Right renal pelvis (tissue), 4 donors: ENCODE measurements at places on chromosomes 11 and 22.

GRCh38 chr11:114448749-114449482 lies 9.6 kb downstream of the REXO2 start:
- DNase-seq: no peak

DNA sequence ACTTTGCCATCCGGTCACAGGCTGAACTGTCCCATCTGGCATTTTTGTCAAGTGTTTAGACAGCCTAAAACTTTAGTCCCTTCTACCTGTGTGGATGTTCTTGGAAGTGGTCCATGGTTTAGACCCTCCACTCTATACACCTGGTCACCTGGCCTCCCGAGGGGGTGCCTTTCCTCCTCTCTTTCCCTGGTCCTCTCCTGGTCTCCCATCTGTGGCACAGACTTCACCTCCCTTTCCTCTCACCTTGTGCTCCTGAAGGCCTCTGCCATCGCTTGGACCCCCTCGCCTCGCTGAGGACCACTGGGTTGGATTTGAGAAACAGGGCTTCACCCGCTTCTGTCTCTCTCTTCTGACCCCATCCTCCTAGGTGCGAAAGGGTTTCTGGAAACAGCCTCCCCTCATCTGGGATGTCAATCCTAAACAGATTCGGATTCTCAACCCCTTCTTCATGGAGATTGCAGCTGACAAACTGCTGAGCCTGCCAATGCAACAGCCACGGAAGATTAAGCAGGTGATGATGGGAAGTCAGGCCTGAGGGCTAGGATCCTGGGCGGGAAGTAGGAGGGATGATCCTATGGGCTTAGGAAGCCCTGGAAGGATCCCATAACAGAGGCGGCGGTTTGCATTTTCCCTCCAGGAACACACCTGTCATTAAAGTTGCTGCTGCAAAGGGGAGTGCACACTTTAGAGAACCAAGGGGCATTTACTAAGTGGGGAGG lies 53.6 kb downstream of the ST3GAL4 start:
- DNase-seq: no peak

- peak; percentile 14 for DNase-seq
Observed at GRCh38 chr11:116344601-116345000, 428.2 kb downstream of the BUD13 start.

- DNase-seq: no peak
Observed at GRCh38 chr11:7977232-7977917, 9.8 kb upstream of the EIF3F start.

GRCh38 chr11:71171576-71171975 lies 80.8 kb downstream of the SHANK2 start:
- DNase-seq: no peak

DNA sequence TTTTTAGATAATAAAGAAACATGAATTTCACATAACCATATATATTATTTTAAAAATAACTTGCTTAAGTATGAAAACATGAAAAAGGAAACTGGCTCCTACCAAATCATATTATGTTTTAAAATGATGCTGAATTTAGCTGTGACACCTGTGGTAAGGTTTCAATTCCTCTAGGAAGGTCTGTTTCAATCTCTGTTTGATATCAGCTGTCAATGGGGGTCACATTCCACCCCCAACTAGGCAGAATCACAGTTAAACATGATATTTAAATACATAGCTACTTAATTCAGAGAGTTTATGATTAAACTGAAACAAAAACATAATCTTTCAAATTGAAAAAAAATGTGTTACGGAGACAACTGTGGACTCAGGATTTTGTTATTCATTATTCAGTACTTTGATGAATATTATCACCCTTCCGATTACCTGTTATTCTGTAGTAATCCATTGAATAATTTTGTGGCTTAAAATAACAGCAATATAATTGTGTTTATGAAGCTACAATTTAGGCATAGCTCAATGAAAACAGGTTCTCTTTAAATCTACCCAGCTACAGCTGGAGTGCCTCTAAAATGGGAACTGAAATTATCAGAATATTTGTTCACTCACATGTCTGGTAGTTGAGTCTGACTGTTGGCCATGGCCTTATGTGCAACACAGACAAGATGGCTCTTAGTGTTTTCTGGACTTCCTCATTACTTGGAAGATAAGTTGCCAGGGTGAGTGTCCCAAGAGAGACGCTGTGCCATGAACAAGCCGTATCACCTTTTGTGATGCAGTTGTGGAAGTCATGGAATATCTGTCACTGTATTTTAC lies 244.6 kb upstream of the ANO3 start:
- DNase-seq: no peak

GRCh38 chr11:5486003-5486402 lies 2.5 kb upstream of the OR52D1 start:
- no peak for DNase-seq

GRCh38 chr11:73268671-73269271 lies 3.4 kb upstream of the P2RY6 start:
- DNase-seq: no peak

DNA sequence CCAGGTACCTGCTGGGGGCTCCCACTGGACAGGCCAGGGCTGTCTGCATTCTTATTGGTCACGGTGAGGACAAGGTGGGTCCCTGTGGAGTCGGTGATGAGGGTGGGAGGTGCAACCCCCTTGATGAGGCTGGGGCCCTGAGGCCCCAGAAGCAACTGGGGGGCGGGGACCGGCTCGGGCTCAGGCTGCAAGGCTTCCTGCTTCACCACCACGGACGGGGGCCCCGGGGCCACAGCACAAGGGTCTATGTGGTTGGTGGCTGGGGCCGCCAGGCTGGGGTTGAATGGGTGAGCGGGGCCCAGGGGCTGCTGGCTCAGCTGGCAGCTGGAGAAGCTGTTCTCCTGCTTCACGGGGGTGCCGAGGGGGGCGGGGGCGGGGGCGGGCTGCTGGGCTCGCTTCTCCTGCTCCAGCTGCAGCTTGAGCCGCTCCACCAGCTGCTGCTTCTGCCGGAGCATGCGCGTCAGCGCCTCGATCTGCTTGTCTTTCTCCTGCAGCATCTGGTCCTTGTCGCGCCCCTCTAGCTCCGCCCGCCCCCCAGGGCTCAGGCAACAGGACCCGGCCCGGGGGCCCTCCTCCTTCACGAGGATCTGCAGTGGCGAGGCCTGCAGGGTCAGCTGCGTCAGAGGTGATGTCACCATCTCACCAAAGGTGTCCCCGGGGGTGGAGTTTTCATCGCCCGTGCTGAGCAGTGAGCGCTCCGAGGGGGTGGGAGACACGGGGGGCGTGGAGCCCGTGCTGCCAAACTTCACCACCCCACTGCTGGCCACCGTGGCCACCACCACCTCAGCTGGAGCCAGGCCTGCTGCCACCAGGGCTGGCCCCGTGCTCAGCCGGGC lies 48.2 kb downstream of the SGSM3 start:
- DNase-seq: peak; percentile 38

GRCh38 chr11:10486161-10486840 lies 31.2 kb downstream of the AMPD3 start:
- DNase-seq: no peak

GRCh38 chr22:38846412-38846811 lies 2.6 kb upstream of the NPTXR start:
- no peak for DNase-seq

GRCh38 chr11:125842321-125842948 lies 9.3 kb downstream of the PATE4 start:
- DNase-seq: no peak

GRCh38 chr11:102633385-102634026 lies 8.4 kb upstream of the MMP20 start:
- no peak for DNase-seq

- DNase-seq: no peak
Observed at GRCh38 chr22:45626198-45626651, 45.4 kb upstream of the ATXN10 start.

- no peak for DNase-seq
Observed at GRCh38 chr11:120696597-120697218, 185.2 kb downstream of the GRIK4 start.

- DNase-seq: no peak
Observed at GRCh38 chr11:35927104-35927503, 16.8 kb upstream of the LDLRAD3 start.

- DNase-seq: no peak
Observed at GRCh38 chr11:70470127-70470526, 71.8 kb downstream of the CTTN start.

GRCh38 chr11:43681401-43681942 lies 934 bp downstream of the HSD17B12 start:
- peak; percentile 46 for DNase-seq

GRCh38 chr11:70688142-70688541 lies 289.8 kb downstream of the CTTN start:
- DNase-seq: no peak

- peak; percentile 57 for DNase-seq
Observed at GRCh38 chr11:104164028-104164520, at the start of gene PDGFD. TSS of gene PDGFD (minus strand) at chr11:104164147.

- no peak for DNase-seq
Observed at GRCh38 chr11:79025622-79026021, 415.2 kb downstream of the TENM4 start.

DNA sequence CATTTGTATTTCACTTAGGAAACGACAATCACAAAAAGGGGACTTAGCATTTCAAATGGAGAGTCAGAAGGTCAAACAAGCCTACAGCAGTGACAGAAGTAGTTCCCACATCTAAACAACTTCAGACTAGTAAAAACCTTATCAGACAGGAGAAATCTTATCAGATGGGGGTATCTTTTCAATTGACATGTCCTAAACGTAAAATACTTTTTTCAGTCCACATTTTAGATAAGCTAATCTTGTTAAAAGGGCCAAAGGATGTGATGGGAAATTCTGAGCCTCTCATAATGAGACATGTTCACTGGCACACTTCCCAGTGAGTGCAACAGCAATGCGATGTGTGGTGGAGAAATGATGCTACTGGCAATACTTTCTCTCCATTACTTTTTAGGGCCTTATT lies 2.4 kb downstream of the MAPK1 start:
- DNase-seq: peak; percentile 8

GRCh38 chr11:119912229-119912628 lies 183.2 kb upstream of the NECTIN1 start:
- no peak for DNase-seq

GRCh38 chr11:113675003-113675561 lies 31.0 kb downstream of the TMPRSS5 start:
- no peak for DNase-seq

- no peak for DNase-seq
Observed at GRCh38 chr22:17375914-17376614, 6.8 kb downstream of the CECR2 start.

DNA sequence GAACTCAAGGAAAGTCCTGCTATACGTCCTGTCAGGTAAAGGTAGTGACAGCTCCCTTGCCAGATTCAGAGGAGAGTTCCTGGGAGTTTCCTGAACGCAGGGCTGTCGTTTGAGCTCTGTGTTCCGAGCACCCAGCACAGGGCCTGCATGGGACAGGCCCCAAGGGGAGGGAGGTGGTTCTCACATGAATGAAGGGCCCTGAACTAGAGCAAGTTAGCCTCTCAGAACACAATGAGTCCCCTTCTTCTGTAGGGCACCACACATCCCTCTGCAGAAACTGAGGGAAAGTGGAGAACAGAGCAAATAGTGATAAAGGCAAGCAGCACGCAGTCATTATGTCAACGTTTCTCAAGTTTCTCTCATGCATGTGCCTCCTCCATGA lies 35.3 kb downstream of the NEU3 start:
- DNase-seq: no peak

DNA sequence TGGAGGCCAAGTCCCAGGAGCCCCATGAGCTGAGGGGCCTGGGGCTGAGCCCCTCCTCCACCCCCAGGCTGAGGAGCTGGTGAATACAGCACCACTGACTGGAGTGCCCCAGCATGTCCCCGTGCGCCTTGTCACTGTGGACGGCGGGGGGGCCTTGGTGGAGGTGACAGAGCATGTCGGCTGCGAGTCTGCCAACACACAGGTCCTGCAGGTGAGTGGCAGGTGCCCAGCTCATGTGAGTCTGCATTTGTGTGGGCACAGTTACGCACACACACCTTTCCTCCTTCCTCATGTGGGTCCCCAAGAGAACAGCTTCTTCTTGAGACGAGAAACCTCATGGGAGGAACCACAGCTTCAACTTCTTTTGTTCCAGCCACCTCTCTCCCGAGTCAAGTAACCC lies 7.7 kb downstream of the TMEM132A start:
- no peak for DNase-seq

GRCh38 chr22:43230971-43231723 lies 44.2 kb upstream of the TTLL12 start:
- peak; percentile 45 for DNase-seq

- DNase-seq: peak; percentile 15
Observed at GRCh38 chr11:124195189-124195734, 12.1 kb downstream of the OR10D3 start.

DNA sequence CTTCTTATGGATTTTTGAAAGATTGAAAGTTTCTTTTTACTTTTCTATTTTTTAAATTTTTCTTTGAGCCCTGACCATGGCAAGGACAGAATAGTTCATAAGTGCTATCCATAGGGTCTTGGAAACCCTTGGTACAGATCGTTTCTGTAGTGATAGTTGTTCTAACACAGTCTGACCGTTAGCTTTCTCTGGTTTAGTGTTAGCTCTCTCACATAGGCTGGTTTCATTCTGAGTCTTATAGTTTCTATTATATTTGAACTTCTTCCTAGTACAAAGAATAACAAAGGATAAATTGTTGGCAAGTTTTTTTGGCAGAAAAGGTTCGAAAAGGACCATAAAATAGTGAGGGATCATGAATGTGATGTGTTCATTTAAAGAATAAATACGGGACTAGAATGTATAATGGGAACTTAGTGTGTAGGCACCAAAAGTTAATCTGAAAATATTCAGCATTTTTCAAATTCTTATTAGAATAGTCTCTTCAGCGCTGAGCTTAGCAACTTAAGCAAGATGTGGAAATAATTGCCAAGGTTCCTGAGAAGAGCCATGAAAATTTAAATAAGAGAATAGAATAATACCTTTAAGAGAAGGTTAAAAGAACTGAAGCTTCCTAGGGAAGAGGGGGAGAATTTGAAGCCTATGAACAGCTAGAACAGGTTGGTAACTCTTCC lies 24.1 kb downstream of the FDX1 start:
- DNase-seq: no peak

GRCh38 chr22:32896891-32897290 lies 95.4 kb downstream of the TIMP3 start:
- no peak for DNase-seq

DNA sequence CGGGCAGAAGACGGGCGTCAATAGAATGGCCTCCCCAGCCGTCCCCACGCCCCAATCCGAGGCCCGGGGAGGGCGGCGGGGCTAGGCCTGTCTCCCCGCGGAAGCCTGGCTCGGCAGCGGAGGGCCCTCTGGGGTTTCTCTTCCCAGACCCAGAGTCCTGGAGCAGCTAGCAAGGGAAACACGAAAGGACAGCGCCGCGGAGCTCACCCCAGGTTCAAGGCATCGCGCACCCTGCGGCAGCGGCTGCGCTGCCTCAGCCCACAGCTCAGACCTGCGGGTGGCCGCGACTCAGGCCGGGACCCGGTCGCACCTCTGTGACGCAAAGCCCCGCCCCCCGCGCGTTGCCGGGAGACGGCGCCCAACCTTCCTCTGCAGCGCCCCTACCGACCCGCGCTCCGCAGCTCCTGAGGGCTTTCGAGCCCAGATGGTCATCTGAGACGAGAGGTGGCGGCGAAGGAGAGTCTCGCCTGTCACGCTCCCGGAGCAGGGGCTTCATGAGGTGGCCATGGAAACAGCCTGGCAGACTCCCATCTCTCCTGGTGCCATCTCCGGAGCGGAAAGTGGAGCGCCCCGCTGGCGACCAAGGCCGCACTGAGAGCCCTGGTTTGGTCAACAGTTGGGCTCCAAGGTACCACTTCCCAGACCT lies at the start of gene RNF141:
RNF141 (minus strand) TSS at position 273 of the 646 bp plus-strand sequence. CDS start 7,029 bp downstream, outside the sequence.
- peak; percentile 90 for DNase-seq

- DNase-seq: no peak
Observed at GRCh38 chr11:134589129-134589528, 177.1 kb upstream of the B3GAT1 start.
